ENCODE measurements at places on chromosomes 3 and 15.

DNA sequence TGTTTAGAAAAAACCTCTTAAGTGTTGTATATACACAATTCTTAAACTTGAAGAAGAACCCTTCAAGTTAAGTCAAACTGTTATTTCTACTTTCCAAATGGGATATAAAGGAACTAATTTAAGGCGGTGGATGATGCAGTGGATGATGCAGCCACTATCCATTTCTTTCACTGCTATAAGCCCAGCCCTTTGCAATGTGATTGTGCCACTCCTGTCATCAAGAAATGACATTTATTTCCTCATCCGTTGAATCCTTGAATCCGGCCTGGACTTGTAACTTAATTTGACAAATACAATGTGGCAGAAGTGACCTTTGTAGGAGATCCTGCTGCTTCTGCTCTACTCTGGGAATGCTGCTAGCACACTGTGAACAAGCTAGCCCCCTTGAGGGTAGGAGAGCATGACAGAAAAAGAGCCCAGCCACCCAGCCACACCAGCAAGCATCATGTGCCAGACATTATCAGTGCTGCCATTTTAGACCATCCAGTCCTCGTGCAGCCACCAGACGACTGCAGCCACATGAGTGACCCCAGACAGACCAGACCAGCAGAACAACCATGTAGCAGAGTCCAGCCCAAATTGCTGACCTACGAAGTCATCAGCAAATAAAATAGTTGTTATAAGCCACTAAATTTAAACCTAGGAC lies 47.4 kb downstream of the UACA start:
- peak; percentile 33 for DNase-seq

GRCh38 chr3:192597506-192597905 lies 129.8 kb downstream of the FGF12 start:
- no peak for DNase-seq

- no peak for DNase-seq
Observed at GRCh38 chr3:195746346-195746745, 25.6 kb downstream of the MUC20 start.

GRCh38 chr3:191499307-191500080 lies 38.5 kb downstream of the PYDC2 start:
- DNase-seq: peak; percentile 46

DNA sequence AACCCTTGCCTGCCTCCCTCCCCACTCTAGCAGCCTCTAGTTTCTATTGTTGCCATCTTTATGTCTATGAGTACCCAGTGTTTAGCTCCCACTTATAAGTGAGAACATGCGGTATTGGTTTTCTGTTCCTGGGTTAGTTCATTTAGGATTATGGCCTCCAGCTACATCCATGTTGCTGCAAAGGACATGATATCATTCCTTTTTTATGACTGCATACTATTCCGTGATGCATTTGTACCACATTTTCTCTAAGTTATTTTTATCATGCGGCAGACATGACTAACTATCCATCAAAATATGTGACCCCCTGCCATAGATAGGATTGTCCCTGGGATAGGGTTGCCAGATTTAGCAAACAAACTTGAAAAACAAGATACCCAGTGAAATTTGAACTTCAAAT lies 58.4 kb downstream of the NR1D2 start:
- DNase-seq: no peak

GRCh38 chr3:129506231-129506742 lies 22.2 kb upstream of the RHO start:
- peak; percentile 55 for DNase-seq

DNA sequence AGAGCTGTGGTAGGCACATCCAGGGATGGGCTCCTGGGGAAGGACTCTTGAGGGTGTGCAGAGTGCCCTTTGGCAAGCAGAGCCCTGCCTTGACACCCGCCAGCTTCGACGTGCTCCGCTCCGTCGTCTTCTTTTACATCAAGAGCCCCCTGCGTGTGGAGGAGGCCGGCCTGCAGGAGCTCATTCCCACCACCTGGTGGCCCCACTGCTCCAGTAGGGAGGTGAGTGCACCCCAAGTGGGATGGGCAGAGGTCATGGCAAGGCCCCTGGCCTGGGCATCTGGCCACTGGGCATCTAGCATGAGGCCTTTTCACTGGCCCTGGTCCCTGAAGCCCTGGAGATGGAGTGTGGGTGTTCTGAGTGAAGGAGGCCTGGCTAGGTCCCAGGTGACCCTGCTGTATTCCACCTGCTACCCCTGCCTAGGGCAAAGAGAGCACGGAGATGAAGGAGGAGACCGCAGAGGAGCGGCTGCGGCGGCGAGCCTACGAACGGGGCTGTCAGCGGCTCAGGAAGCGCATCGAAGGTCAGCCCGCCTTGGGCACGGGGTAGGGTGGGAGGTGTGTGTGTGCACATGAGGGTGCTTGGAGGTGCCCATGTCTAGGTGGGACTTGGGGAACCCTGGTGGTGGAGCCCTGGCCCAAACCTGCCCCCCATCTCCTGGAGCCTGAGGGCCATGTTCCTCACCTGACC lies 12.2 kb downstream of the RNF123 start:
- DNase-seq: no peak

DNA sequence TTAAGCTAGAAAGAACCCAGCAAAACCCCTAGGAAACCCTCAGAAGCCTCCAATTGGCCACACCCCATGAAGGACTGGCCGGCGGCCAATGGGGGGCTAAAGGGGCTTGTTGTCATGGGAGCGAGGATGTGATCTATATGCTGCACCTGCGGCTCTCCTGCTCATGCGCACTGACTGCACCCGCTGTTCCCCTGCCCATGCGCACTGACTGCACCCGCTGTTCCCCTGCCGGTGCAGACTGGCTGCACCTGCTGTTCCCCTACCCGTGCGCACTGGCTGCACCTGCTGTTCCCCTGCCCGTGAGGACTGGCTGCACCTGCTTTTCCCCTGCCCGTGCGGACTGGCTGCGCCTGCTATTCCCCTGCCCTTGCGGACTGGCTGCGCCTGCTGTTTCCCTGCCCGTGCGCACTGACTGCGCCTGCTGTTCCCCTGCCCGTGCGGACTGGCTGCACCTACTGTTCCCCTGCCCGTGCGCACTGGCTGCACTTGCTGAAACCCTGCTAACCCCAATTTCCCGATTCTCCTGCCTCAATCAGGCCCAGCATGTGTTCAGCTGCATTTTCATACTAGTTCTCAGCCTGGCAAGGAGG lies 16.8 kb upstream of the MCCC1 start:
- DNase-seq: peak; percentile 97

GRCh38 chr3:12443781-12444522 lies 40.3 kb upstream of the TSEN2 start:
- DNase-seq: no peak

DNA sequence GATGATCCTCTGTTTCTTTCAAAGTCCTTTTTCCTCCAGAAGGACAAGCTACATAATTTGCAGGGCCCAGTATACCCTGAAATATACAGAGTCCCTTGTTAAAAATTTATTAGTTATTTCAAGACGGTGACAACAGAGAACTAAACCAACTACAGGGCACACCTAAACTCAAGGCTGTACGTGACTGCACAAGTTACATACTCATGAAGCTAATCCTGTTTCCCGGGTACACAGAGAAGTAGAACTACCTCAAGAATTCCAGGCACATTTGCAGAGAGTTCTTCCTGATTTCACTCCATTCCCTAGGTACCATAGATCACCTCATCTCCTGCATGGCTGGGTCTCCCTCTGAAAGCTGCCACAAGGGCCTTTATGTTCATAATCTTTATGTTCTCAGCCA lies 279.4 kb upstream of the ARL6 start:
- DNase-seq: peak; percentile 85

DNA sequence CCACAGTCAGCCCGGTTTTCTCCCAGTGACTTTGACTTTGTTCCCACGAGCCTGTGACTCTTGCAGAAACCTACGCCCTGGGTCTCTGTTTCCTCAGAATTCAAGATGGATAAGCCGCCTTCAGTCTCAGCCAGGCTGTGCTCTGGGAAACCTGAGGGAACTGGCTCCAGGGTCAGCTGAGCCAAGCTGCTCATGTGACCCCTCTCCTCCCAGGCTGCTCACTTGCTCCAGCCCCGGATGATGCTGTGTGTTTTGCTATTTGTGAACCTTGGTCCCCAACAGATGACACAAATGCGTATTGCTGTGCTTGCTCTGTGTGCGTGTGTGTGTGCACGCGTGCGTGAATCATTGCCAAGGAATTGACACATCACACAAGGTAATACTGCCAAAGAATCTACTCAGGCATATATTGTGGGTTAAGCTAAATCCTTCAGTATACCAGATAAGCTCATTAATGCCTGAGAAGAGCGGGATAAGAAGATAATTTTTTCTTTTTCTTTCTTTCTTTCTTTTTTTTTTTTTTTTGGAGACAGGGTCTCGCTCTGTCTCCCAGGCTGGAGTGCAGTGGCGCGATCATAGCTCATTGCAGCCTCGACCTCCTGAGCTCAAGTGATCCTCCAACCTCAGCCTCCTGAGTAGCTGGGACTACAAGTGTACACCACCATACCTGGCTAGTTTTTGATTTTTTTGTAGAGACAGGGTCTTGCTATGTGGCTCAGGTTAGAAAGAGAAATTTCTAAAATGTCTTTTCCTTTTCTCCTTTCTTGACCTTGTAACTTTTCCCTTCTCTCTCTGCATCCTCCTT lies 29.2 kb upstream of the UMPS start:
- DNase-seq: no peak

DNA sequence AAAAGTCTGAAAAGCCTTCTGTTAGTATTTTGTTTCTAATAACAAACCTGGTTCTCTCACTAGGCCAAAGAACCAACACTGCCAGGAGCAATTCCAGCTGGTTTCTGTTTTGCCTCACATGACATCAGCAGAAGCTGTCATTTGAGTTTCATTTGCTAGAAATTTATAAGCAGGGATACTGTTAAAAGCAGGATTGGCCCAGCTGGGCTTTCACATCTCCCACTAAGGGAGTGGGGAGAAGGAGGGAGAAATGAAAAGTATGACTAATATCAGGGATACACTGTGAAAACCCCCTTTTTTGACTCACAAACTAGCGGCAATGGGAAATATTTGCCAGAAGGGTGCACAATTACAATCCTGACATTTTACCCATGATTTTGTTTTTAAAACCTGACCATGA lies 5.3 kb downstream of the CCDC80 start:
- DNase-seq: peak; percentile 55

DNA sequence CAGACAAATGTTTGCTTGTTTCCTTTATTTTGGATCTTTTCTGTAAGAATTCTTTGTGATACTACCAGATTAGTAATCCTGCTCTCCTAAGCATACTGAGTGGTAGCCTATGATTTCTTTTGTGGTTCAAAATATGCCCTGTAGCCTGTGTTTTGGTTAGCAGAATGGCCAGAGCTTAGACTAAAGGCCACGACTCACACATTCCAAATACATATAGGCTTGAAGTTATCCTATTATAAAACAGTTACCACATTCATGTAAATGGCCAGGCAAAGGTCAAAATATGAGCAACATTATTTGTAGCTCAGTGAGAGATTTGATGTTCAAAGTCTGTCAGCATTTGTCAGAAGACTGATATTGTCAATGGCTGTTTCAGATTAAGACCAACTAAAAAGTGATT lies 84.5 kb downstream of the MITF start:
- no peak for DNase-seq

Measured in SK-N-DZ (cell line).